WTC11 (cell line): ENCODE measurements at places on chromosomes 11 and 22.

DNA sequence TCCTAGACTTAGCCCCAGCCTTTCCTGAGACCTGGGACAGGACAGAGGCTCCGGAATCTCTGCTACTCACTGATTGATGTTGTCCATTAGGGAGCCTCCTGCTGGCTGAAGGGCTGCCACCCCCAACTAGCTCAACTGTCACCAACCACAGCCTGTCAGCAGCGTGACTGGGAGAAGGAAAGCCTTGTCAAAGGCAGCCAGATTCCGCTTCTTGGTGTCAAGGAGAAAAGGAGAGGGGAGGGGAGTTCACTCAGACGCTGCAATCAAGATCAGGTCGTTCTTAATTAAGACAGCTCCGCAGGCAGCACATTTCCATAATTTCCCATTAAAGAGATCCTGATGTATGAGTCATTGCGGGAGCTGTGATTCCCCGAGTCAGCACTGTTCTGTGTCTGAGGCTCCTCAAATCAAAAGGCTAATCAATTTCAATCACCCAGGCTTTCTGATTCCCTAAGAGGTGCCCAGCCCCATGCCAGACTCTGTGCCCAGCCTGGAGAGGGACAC, 152.8 kb upstream of the ZBED5 start:
- DNase-seq = peak; percentile 47

DNA sequence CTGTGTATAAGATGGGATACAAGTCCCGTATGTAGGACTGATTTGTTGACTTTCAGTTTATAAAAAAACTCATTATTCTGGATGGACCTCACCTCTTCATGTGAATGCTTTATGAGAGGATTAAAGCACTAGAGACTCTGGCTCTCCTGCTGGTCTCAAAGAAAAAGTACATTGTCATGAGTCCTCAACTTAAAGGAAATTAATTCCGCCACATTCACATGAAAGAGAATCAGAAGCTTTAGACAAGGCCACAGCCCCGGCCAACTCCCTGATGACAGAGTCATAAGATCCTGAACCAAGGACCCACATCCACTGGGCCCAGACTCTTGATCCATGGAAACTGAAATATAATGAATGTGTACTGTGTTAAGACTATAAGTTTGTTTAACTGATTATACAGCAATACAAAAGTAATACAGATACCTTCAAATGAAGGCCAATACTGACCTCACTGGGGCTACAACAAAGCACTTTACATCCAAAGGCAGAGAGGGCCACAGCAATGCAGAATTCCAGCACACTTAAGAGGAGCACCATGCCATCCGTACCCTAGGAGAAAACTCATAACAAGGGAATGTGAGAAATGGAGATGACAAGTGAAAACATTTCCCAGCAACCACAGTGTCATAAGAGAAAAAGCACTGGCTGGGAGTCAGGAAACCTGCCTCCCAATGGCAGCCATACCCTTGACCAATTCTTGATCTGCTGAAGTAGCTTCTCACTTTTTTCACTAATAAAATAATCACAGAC, 25.4 kb upstream of the MS4A6A start:
- no peak for DNase-seq

DNA sequence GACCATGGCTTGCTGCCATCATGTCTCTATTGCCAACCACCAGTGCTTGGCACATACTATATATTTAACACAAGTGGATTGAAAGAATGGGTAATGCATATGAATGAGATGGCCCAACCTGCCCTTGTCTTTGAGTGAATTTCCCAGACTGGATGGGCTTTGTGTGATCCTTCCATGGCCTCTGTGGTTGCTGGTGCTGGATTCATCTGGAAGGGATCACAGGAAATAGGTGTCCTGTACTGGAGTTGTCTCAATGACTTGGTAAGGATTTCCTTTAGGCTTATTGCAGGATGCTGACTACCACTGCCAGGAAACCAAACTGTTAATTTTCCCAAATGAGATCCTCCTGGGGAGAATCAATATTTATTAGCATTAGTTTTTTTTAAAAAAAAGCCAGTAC, 328.6 kb downstream of the TMEM135 start:
- DNase-seq = no peak

DNA sequence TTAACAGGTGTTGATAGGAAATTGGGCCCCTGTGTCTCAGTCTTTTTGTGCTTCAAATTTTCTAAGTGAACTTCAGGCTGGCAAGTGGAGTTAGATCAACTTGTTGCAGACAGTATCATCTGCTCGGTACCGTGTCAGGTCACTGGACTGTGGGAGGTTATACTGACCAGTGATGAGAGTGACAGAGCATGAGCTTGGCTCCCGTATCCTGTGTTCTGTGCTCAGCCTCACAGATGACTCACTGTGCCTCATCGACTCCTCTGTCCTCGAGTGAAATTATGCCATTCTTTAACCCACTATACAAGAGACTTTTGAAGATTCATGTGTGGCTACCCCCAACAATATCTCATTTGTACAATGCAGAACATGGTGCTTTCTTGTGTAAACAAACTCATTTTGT, 7.9 kb downstream of the GRAP2 start:
- no peak for DNase-seq

GRCh38 chr11:47950396-47950795, 30.0 kb upstream of the PTPRJ start:
- DNase-seq = no peak

DNA sequence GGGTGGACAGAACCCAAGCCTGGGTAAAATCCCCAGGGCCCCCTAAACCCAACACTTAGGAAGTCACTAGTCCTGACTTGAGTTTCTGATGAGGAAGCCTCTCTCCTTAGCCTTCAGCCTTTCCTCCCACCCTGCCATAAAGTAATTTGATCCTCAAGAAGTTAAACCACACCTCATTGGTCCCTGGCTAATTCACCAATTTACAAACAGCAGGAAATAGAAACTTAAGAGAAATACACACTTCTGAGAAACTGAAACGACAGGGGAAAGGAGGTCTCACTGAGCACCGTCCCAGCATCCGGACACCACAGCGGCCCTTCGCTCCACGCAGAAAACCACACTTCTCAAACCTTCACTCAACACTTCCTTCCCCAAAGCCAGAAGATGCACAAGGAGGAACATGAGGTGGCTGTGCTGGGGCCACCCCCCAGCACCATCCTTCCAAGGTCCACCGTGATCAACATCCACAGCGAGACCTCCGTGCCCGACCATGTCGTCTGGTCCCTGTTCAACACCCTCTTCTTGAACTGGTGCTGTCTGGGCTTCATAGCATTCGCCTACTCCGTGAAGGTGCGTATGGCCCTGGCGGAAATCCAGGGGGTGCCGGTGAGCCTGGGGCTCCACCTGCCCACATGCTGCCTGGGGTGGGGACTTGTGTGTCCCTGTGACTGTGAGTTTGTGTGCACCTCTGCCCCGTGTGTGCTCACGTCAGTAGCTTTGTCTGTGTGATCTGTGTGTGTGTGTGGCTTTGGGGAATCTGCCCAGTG, at the start of gene IFITM1:
Gene IFITM1 (plus strand): TSS at position 254 of the 767 bp plus-strand sequence. CDS start 131 bp downstream, at position 385.
- DNase-seq = no peak

- DNase-seq = peak; percentile 45
These were observed 78.5 kb downstream of the PLEKHA7 start for GRCh38 chr11:16935518-16936302.

DNA sequence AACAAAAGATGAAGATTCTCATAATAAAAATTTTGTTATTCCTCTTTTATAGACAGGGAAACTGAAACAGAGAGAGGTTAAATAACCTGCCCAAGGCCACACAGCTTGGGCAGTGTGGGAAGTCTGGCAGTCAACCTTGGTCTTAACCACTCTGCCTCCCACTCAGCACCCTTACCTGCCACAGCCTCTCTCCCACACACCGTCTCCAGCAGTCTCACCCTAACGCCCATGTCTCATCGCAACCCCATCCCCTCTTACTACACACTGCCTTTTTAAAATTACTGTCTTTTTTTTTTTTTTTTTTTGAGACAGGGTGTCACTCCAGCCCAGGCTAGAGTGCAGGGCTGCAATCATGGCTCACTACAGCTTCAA, 25.0 kb downstream of the ARRB1 start:
- DNase-seq = no peak

GRCh38 chr22:47160781-47161520, 398.5 kb downstream of the TBC1D22A start:
- peak; percentile 0 for DNase-seq

GRCh38 chr11:81596704-81597103, 1137.0 kb downstream of the FAM181B start:
- DNase-seq = no peak

DNA sequence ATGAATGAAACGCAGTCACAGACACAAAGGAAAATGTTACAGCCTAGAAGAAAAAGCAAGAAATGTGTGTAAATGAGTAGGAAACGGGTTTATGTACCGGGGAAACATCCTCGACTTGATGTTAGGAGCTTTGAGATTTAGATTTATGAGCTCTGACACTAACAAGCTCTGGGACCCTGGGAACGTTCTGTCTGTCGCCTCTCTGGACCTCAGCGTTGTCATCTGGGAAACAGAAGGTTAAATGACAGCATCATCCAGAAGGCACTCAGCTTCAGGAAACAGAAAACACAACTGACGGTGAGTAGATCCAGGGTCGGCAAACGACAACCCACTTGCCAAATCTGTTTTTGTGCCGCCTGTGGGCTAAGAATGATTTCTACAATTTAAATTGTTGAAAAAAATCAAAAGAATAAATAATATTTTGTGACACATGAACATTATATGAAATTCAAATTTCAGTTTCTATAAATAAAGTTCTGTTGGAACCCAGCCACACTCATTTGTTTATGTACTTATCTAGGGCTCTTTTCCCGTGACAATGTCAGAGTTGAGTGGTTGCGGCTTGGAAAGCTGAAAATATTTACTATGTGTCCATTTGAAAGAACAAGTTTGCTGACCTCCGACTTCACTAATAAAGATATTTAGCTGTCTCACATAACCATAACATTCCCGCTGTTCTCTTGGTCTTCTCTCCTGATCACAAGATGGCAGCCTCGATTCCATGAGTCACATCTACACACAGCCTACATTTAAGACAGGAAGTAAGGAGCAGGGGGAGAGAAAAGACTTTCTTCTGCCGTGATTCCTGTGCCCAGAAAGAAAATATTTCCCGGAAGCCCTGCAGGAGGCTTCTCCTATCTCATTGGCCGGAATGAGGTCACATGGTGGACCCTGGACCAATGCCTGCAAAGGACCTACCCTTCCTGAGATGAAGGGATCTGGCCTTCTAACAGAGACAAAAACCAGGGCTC, 47.1 kb upstream of the SYT13 start:
- DNase-seq = peak; percentile 44

- DNase-seq = no peak
These were observed 85.9 kb downstream of the TIMP3 start for GRCh38 chr22:32887324-32887980.

DNA sequence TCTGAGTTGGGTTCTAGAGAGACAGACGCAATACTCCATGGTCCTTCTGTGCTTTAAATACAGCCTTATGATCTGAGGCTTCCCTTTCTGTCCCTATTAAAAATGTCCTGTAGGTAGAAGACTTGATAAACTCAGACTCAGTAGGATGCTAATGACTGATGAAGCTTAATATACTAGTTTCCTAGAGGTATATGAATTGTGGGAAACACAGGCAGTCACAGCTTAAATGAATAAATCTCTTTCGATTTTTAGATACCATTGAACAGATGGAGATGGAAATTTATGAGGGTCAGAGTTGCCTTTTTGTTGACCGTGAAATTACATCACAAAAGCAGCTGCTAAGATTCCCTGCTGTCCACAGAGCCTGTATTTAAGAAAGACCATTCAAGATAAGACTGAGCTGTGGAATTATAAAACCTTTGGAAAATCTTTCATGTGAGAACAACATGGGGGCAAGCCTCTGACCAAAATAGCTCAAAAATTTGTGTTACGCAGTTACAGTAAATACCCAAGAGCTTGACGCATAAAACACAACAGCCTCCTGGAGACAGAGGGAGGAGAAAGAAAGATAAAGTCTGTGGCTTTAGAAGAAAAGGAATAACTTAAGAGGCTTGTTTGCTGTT, 172.3 kb downstream of the AASDHPPT start:
- DNase-seq = no peak

DNA sequence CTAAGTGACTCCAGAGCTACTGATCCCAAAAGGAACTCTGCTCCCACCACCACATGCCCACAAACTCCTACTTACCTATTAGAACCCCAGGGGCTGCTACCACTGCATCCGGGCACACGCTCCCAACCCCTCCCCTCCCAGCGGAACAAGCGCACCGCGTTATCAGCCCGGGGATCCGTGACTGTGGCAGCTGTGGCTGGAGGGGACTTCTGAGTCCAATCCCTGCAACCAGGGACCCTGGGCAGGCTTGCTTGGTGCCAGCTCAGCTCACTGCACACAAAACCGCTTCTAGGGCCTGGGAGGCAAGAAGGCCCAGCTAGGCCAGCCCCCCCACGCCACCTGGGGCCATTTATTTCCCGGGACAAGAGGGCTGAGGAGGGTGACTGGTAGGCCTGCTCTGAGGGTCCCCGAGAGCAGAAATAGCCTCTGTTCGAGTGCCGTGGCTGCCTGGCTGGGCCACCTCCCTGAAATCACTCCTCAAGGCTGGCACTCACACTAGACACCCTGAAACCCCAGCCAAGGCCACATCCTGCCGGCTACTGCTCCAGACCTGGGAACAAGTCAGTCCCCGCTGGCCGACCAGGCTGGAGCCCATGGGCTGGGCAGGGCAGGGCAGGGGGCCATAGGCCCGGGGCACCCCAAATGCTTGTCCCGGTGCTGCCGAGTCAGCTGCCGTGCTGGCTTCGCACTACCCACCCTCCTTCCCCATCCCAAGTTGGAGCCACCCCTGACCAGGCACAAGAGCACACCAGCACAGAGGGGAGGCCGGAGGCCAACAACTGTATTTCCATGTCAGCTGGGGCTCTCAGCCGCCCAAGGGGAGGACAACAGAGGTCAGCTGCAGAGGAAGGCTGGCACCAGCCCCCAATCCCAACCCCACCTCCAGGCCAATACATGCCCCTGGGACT, 1.9 kb upstream of the IFITM10 start:
- DNase-seq = no peak

DNA sequence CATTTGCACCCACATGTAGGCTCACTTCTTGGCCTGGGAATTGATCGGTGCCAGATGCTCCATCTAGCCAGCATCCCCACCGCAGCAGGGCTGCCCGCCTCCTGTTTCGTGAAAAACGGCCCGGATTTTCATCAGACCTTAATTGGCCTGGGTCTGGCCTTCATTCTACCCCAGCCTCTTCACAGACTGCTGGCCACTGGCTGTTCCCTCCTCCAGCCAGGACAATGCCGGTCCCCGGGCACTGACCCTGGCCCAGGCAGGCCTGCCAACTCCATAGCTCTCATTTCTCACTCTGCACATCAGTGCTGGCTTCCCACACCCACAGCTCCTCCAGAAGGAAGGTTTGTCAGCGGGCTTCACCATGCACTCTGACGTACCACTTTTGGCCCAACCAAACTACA, 27.9 kb downstream of the TIMP3 start:
- DNase-seq = no peak
